ENCODE measurements at places on chromosomes 11 and 22.

DNA sequence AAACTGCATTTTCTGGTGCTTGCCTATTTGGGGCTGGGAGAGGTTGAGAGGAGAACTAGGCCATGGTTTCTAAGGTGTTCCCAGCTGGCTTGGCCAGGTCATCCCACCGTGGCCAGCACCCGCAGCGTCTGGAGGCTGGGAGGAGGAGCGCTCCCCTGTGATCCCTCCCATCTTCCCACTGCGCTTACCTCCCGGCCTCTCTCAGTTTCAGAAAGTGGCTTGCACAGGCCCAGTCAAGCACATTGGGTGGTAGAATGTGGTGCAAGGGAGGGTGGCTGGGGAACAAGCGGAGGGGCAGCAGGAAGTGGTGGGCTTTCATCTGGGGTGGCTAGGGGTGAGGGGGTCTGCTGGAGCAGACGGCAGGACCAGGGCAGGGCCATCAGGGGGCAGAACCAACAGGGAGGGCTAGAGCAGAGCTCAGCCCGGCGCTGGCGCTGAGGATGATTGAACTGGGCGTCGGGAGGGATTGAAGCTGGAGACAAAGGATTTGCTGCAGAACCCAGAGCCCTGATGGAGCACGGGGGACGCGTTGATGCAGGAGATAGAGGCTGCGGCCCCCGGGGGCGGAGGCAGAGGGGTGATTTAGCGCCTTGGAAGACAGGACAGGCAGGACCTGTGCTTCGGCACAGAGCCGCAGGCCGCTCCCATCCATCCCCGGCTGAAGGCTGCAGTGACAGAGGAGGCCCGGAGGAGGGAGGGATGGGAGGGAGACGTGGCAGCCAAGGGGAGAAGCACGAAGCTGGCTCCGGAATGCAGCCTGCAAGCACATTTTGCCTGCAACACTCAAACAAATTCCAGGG, 76.0 kb downstream of the TRIM29 start:
- DNase-seq = no peak

GRCh38 chr11:14539982-14540421, 19.8 kb upstream of the PSMA1 start:
- no peak for DNase-seq

GRCh38 chr11:12542186-12542935, 131.9 kb upstream of the TEAD1 start:
- DNase-seq = no peak

DNA sequence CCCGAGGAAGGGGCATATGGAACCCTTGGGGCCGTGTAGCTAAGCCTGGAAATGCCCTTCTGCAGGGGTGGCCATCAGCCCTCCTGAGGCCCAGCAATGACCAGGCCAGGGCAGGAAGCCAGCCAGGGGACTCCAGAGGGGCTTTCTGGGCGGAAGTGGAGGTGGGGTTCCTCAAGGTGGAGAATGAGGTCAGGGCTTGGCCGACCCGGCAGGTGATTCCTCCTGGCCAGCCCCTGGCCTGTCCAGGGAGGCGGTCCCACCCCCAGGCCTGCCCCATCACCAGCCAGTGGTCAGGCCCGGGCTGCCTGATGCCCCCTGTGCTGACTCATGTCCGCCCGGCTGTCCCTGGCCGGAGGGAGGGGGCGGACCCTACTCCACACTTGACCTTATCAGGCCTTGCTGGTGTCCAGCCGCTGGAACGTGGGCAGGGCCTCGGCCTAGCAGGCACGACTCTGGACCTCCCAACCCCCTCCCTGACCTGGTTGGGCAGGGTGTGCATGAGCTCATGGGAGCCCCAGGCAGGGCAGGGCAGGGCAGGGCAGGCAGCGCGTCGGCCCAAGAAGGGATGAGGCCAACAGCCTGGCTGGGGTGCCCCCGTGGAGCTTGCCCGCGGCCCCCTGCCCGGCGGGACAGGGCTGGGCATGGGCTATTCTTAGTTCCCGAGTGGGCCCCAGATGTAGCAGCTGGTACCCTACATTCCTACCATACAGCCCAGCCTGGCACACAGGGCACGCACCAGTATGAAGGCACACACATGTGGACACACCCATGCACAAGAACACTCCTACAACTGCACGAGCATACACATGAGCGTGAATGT, 35.9 kb downstream of the RPL3 start:
- DNase-seq = no peak

- no peak for DNase-seq
Observed at GRCh38 chr11:30388957-30389356, 66.1 kb downstream of the ARL14EP start.

DNA sequence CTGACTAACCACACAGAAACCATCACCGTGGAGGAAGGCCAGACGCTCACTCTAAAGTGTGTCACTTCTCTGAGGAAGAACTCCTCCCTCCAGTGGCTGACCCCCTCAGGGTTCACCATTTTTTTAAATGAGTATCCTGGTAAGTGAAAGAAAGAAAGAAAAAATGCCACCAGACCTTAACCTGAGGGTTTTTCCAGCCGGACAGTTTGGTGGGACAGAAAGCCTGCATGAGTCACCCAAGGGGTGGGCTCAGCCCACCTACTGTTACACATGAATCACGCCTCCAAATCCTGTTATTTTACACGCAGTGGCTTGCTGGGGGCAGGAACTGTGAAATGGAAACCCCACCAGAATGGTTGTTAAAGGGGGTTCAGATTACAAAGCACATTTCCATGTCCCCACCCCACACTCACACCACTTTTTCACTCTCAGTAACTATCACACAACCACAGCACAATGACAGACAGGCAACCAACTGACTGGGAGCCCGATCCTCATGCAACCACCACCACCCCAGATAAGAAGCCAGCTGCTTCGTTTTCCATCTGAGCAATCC, 11.9 kb downstream of the CRTAM start:
- DNase-seq = no peak

GRCh38 chr11:76025068-76025467, 181.2 kb downstream of the WNT11 start:
- no peak for DNase-seq

DNA sequence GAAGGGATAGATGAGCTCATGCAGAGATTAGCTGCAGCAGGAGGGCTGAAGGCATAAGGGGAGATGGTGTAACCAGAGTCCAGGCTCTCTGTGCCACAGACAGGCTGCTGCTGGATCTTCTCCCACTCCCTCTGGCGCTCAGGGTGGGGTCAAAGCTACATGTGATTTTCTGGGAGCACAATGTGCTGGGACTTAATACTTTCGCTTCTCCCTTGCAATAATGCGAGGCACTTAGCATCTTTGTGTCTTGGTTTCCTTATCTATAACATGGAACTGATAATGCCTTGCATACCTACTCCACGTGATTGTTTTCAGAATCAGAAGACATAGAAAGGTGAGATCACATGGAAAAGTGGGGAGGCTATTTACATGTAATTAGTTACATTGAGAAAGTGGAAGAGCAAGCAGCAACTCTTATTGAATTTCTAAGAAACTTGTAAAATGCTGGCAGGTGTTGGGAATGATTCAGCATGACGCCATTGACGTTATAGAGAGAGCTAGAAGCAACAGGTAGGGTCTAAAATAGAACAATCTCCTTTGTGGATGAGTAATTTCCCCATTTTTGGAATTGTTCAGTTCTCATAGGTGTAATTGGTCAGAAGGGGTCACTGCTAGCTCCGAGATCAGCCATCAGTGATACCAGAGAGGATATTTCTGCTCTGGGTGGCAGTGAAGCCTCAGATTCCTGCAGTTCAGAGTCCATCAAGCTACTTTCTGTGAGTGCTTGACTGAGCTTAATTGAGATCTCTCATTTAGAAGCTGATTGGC, 8.2 kb upstream of the OR9I1 start:
- no peak for DNase-seq

DNA sequence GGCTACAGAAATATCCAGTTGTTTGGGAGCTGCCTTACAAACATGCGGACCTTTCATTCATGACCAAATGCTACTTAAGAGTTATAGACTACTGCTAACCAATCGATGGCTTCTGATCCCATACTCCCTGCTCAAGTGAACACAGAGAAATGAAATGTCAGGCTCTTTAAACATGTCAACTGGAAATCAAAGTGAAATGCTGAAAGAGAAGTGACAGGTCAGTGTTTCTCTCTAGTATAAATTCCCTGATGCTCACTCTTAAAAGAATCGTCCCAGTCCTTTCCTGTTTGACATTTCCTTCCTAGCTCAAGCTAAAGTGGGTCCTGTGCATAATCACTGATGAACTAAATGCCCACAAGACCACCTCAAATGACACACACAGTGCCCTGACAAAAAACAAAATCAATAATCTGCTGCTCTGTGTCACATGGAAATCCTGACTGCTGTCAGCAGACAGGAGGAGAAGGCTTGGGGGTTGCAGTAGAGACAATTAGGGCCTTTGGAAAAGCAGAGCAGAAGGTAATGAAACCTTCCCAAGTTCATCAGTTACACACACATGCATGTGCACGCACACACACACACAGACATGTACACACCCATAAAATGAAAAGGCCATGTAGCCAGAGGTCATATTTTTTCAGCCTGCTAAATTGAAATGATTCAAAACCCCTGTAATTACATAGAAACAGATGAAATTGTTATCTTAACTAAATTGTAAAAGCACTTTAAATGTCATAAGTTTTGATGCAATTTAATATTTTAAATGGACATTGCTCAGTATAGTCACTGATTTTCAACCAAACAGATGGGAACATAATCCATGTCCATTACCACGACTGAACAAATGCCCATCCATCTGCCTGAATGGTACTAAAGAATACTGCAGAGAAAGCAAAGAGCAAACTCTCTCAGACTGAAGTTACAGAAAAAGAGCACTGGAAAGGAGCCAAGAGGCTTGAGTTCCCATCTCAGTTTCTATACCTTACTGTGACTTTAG, 330.7 kb downstream of the TTC28 start:
- no peak for DNase-seq

- no peak for DNase-seq
Observed at GRCh38 chr22:41201141-41201540, 4.0 kb upstream of the L3MBTL2 start.

DNA sequence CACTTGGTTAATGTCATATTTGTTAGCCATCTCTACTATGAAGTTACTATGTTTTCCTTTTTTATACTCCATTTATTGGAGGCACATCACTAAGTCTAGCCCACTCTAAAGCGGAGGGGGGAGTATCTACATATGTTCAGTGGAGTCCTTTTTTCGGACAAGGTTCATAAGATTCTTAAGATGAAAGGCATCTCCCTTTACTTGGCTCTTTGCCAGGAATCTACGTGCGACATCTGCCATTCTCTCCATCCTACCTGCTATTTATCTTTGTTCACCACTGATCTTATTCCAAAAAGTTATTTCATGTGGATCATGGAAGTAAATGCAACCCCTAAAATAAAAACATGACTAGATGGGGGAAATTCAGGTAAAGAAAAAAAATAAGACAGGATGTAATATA, 77.4 kb upstream of the YWHAH start:
- DNase-seq = no peak

DNA sequence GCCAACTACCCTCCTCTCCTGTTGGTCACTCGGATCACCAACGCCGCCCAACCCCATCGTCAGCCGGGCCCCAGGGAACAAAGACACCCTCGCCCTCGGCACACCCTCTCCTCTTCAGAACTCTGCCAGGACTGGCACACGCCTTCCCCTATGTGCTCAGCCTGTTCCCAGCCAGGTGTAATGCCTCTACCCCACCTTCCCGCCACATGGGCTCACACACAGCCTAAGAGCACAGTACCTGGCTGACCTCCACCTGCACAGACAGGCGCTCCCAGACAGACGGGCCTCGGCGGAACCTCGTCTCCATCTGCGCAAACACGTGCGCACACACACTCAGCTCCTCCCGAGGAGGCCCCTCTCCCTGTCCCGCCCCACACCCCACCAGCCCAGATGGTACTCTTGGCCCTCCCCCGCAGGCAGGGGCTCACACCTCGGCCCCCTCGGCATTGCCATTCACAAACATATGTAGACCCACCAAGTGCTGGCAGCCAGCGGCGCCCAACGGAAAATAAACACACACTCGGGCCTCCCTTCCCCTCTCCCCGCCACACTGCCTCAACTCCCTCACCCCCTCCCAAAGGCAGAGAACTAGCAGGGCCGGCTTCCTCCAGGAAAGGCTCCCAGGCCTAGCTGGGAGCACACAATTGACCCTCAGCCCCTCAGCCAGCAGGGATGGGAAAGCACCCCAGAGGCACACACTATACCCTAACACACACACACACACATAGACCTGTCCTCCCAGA, 8.5 kb downstream of the ELFN2 start:
- peak; percentile 37 for DNase-seq

GRCh38 chr11:65279741-65280440, 18.1 kb downstream of the POLA2 start:
- DNase-seq = no peak

GRCh38 chr11:112881461-112881860, 79.8 kb upstream of the NCAM1 start:
- DNase-seq = no peak

GRCh38 chr22:32499666-32500065, 25.1 kb downstream of the FBXO7 start:
- no peak for DNase-seq

GRCh38 chr22:22910272-22911240, 22.9 kb downstream of the IGLL5 start:
- DNase-seq = no peak

DNA sequence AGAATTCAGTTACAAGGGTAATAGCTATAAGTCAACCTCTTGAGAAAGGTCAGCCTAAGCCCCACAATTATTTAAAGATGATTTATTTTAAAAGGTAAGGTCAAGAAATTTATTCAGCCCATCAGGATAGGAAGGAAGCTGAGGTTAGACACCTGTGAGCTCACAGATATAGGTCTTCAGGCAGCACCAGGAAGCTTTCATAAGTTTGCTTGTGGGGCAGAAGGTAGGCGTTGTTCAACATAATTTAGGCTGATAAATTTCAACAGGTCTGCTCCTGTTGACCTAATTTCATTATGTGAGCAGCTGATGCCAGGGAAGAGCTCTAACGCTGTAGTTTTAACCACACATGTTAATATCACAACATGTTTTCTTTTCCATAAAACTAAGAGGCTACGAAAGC, 118.1 kb upstream of the APOA1 start:
- no peak for DNase-seq

GRCh38 chr11:8384199-8384821, 120.6 kb upstream of the LMO1 start:
- no peak for DNase-seq

GRCh38 chr11:72724851-72725723, 27.1 kb downstream of the ARAP1 start:
- peak; percentile 86 for DNase-seq

GRCh38 chr11:21105196-21105917, 436.0 kb downstream of the NELL1 start:
- no peak for DNase-seq

- no peak for DNase-seq
Observed at GRCh38 chr11:17129003-17129402, 51.5 kb upstream of the RPS13 start.

DNA sequence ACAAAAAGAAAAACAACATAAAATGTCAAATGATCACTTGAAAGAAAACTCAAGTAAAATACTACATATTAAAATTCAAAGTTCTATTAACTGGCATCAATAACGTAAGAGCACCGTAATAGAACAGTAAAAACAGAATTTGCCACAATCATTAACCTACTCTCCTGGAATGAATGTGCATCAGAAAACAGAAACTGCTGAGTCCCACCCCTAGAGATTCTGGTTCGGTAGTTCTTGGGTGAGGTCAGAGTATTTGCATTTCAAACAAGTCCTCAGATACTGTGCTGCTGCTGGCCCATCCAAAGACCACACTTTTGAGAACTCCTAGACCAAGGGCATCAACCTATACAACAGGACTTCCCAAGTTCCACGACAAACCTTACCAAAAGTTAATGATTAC, 23.5 kb downstream of the PITPNB start:
- no peak for DNase-seq
